Sigmoid colon (tissue), 7 donors: ENCODE measurements at places on chromosomes 2 and 18. TPM values are rescaled to one million over a fixed set of nuclear protein-coding genes. Genes with fewer than 3 reads are reported as not detected.

GRCh38 chr2:189150033-189150432 is 29.5 kb downstream of the COL5A2 start:
- no peak for DNase-seq

- DNase-seq, result no peak
Measured at GRCh38 chr2:241741016-241741415, 6.6 kb downstream of the D2HGDH start.

- peak; percentile 80 for DNase-seq
Measured at GRCh38 chr2:159249990-159250715, 36.4 kb downstream of the WDSUB1 start.

GRCh38 chr2:44930274-44931197 is 11.0 kb upstream of the SIX3 start:
- no peak for DNase-seq

DNA sequence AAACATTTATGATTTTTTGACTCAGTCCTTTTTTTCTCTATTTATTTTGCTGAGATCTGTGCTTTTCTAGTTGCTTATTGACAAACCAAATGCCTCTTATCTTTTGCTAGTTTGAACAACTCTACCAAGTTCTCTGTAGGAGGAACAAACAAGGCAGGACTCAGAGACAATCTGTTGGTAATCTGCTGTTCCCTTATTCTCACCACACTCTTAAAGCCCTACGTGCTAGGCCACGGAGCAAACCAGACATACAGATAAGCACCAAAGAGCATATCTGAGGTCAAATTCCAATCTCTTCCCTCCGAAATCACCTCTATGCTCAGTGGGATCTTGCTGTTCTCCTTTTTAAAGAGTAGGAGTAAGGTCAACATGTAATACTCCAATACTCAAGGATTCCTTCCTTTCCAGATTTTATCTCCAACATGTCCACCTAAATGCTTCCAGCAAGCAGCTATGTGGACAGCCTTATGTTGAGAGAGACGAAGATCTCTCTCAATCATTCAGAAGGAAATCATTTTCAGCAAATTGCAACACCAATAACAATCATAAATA is 18.4 kb downstream of the FN1 start:
- no peak for DNase-seq

The MROH2A gene
- total RNA-seq, result not detected

GRCh38 chr18:7946734-7947377 is 379.7 kb downstream of the PTPRM start:
- no peak for DNase-seq

DNA sequence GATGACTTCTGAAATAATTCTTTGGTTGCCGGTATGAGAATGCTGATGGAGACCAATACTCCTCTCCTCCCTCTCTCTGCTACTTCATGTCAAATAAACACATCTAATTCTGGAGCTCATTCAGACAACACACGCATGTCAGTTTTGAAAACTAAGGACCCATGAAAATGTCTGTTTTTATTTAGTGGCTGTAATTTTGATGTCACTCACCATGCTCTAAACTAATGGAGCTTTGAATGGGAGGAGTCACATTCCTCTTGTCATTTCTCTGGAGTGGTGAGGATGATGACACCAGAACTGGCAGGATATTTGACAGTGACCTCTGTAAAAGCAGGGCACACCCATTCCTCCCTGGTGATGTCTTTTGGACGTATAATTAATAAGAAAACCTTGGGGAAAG is 163.0 kb downstream of the PHLPP1 start:
- no peak for DNase-seq
